PC-9 (cell line): ENCODE measurements at places on chromosomes 2 and 18. TPM values are rescaled to one million over a fixed set of nuclear protein-coding genes. Genes with fewer than 3 reads are reported as not detected.

Gene SPP2
- total RNA-seq: not detected in 2 replicates

Gene GNLY
- total RNA-seq: not detected in 2 replicates

Gene ZNF385B
- total RNA-seq: 2.8 and 4.1 TPM in 2 replicates

Gene SRD5A2
- total RNA-seq: not detected in 2 replicates

Gene FECH
- total RNA-seq: 75.7 and 83.4 TPM in 2 replicates
